Placental pericyte (primary cell): ENCODE measurements at places on chromosomes 5 and 9. TPM values are rescaled to one million over a fixed set of nuclear protein-coding genes. Genes with fewer than 3 reads are reported as not detected.

Gene TRIM14
- total RNA-seq = 3.7 and 13.5 TPM in 2 replicates

Gene BSPRY
- not detected in 2 replicates for total RNA-seq

Gene DOK3
- 2.2 and 4.2 TPM in 2 replicates for total RNA-seq

Gene CEMIP2
- total RNA-seq = 183 and 607 TPM in 2 replicates

Gene PRR16
- total RNA-seq = 10.5 and 13.2 TPM in 2 replicates

Gene IL7R
- 5.5 and 31.1 TPM in 2 replicates for total RNA-seq

Gene SLC6A7
- under 0.01 TPM in 1 of 2 replicates, not detected in the other for total RNA-seq

Gene ZNF354C
- total RNA-seq = 3.9 and 7.0 TPM in 2 replicates

Gene BARHL1
- total RNA-seq = not detected in 2 replicates

Gene DMRT1
- not detected in 2 replicates for total RNA-seq

Gene SNCAIP
- 7.0 and 7.7 TPM in 2 replicates for total RNA-seq

Gene ZDHHC11
- 2.4 and 2.9 TPM in 2 replicates for total RNA-seq

Gene CCNO
- 0.14 TPM in 1 of 2 replicates, not detected in the other for total RNA-seq

Gene WDR38
- not detected in 2 replicates for total RNA-seq

Gene ZFP62
- total RNA-seq = 9.0 and 12.2 TPM in 2 replicates

Gene RC3H2
- 47.7 and 62.7 TPM in 2 replicates for total RNA-seq

Gene DEPDC1B
- total RNA-seq = 0.44 and 12.0 TPM in 2 replicates

Gene PPP3R2
- not detected in 2 replicates for total RNA-seq

Gene PCDHB13
- 0.22 and 0.29 TPM in 2 replicates for total RNA-seq

Gene KLHL3
- total RNA-seq = 2.7 and 2.8 TPM in 2 replicates

Gene MAMDC2
- 1.8 and 8.6 TPM in 2 replicates for total RNA-seq

Gene ARID3C
- 0.22 TPM in 1 of 2 replicates, not detected in the other for total RNA-seq

Gene HEMGN
- total RNA-seq = not detected in 2 replicates

Gene NAIP
- 2.4 and 3.3 TPM in 2 replicates for total RNA-seq

Gene EIF4EBP3
- 1.3 TPM in 1 of 2 replicates, not detected in the other for total RNA-seq

Gene SLC46A2
- total RNA-seq = not detected in 2 replicates

Gene GPR151
- not detected in 2 replicates for total RNA-seq
